ENCODE measurements at places on chromosomes 2 and 18.

- no peak for DNase-seq
These were observed 235.7 kb upstream of the SIX2 start for GRCh38 chr2:45244928-45245327.

DNA sequence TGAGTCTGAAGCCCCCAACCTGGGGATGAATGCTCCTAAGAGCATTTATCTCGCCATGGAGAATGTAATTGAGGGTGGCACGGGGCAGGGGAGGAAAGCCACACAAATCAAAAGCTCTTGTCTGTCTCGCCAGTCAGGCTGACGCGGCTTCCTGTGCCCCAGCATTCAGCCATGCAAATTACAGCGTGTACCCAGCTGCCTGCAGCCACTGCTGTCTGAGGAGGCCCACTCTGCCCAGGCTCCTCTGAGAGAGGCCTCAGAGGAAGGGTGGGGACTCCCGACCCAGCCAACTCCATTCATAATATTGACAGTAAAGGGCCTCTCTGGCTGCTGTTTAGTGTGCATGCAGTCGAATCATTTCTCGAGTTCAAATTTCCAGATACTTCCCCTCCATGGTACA, 22.0 kb downstream of the SMAD7 start:
- peak; percentile 56 for DNase-seq

DNA sequence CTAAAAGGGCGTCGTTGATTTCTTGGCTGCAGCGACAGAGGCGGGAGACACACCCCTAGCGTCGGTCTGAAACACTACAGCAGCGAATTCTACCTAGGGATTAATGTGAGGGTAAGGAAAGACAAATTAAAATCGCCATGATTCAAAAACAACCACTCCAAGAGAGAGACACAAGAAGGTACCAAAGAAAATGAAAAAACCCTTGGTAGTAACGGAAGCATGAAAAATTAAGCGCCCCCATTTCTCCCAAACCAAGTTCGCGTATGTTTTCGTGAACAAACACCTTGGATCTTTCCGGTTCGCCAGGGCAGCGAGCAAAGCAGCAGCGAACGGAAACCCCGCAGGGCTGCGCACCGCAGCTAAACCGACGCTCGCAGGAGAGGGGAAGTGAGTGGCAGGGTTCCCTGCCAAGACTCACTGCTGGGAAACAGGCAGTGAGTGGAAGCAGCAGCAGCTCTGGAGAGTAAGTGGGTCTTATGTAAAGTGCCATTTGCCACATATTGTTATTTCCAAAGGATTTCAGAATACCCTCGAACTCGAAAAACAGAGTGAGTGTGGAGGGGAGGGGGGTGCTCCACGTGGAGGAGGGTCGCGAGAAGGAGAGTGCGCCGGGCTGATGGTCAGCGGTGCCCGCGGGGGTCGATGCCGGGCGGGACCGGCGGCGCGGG, 1.0 kb downstream of the PPP3R1 start:
- peak; percentile 53 for DNase-seq

GRCh38 chr18:7740821-7741220, 173.7 kb downstream of the PTPRM start:
- DNase-seq: no peak

GRCh38 chr2:136206613-136207012, 88.7 kb upstream of the CXCR4 start:
- DNase-seq: no peak

Data from stimulated activated CD8-positive, alpha-beta memory T cell treated with anti-CD3 and anti-CD28 coated beads, Interleukin-4, amount 100 ng/mL, for 1 hour (primary cell).